ENCODE measurements at places on chromosomes 13 and 19.
A peak's percentile ranks its signal among the peaks of the same experiment; 100 is the strongest.

- no peak for DNase-seq
These were observed 328.1 kb downstream of the SLITRK5 start for GRCh38 chr13:87999240-87999700.

GRCh38 chr19:42254089-42254849, 659 bp downstream of the ERF start:
- no peak for DNase-seq

GRCh38 chr13:109784590-109785140, 1.7 kb downstream of the IRS2 start:
- DNase-seq: peak; percentile 41

DNA sequence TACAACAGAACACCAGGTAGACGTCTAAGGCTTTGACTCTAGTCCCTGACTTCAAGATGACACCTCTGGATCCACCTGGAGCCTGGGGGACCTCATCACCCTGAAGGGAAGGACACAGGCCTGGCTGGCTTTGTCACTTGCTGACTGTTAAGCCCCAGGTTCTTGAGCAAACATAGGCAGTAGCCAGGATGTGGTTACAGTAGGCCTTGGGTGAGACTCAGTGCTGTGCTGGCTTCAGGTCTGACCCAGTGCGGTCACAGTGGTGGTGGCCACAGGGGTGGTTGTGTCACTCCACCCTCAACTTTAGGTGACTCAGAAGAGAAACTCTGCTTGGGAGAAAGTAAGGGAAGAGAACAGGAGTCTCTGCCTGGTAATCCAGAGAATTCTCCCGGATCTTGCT, 497.8 kb downstream of the UQCRFS1 start:
- no peak for DNase-seq

DNA sequence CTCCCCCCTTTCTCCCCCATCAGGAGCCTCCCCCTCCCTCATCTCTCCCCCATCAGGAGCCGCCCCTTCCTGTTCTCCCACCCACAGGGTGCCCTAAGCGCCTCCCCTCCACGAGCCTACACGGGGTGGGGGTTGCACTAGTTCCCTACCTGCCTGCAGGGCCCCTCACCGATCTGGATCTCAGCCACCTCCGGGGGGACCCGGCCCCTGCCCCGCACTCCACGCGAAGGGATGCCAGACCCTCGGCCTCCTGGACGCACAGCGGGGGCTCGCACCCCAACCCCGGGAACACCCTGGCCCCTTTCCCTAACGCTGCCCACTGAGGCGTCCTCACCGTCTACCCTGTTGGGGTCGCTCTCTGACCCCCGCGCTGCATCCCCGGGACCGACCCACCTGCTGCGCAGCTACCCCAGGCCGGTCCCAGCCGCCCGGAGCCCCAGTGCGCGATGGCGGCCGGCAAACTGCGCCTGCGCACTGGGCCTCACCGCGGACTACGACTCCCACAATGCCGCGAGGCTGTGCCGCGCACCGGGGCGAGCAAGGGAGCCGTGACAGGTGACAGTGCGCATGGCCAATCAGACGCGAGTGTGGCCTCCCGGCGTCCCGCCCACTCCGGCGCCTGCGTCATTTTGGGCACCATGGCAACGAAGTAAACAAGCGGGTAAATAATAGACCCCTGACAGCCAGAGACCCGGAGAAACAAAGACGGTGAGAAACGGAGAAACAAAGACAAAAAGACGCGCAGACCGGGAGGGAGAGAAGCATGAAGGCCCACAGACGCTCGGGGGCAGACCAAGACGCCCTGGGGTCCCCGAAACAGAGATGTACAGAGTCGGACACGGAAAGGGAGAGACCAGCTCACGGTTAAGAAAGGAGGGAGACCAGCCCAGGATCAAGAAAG, at the start of gene ZSCAN18:
Gene ZSCAN18 (minus strand): TSS at position 451 of the 901 bp plus-strand sequence. CDS start 7,964 bp downstream, outside the sequence.
- DNase-seq: peak; percentile 89

All from omental fat pad (tissue), 4 donors.